ENCODE measurements at places on chromosomes 7 and 10.

DNA sequence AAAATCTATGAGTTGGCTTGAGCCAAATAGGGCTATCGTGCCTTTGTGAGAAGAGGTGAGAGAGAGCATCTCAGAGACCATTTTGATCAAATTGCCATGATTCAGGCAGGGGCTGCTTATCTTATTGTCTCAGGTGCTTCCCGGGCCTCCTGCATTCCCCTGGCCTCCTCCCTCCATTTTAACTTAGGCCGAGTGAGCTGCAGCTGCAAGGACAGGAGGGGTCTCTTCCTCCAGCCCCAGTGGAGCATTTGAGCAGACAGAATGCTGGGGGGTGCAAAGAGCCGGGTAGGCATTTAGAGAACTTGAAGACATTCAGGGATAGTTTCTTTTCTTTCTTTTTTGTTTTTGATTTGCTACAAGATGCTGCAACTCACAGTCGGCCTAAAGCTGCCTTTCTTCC, 59.0 kb downstream of the BUB3 start:
- no peak for DNase-seq

DNA sequence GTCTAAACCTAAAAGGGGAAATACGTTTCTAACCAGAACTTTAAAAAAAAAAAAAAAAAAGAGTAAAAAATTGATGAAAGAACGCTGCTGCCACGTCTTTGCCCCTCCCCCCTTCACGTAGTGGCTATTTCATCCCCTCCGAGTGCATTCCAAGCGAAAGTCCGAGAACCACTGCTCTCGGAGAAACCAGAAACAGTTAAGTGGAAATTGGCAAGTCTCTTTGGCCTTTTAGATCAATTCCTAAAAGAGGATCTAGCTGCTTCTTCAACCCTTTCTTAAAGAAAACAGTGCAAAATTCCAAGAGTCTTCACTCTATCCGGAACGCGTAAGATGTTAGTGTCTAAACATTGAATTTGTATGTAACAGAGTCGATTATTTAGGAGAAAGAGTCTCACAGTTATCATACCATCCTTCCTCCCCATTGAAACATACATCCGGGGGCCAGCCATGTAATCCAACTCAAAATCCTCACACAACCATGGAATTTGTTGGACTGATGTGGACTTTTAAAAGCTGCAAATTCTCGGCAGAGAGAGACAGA, 1.1 kb downstream of the P4HA1 start:
- no peak for DNase-seq

GRCh38 chr7:24478137-24478655, 95.1 kb upstream of the PALS2 start:
- DNase-seq: no peak

- DNase-seq: no peak
Measured at GRCh38 chr7:22564511-22565045, 64.6 kb upstream of the STEAP1B start.

DNA sequence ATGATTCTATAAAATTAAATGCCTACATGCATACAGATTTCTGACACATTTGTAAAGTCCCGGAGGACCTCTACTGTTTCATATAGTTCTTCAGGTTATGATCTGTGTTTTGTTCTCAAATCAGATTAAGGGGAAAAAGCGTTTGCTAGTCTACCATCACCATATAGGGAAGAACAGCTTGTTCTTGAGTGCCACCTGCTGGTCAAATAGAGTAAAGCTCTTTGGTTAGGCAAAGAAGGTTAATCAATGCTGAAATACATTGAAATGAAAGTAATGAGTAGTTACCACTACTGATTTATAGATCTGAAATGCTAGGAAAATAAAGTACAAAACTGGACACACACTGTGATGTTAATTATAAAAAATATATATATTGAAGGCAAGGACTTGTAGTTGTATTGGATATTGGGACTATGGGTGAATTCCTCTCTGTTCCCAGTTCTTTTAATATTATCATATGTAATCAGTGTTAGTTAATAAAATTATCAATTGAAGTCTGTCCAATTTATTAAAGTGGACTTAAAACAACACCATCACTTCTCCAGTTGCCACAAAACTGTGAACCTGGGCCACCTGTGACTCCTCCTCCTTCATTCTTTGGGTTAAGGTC, 72.6 kb upstream of the PDLIM1 start:
- no peak for DNase-seq

- no peak for DNase-seq
Measured at GRCh38 chr10:4240608-4241197, 455.7 kb upstream of the KLF6 start.

GRCh38 chr10:74075906-74076305, 74.7 kb downstream of the AP3M1 start:
- DNase-seq: no peak

DNA sequence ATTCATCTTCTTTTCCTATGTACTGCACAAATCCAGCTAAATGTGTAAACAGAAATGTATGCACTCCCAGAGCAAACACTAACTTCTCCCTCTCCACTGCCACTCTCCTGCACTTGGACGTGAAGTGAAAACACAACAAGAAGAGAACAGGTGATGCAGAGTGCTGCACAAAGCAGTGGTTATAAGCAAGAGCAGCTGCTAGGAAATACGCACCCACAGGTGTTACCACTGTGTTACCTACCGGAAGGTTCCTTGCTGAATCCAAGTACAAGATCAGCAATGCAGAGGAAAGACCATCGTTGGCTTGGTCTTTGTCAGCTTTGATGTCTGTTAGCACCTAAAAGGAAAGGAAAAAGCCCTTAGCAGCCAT, 54.6 kb upstream of the NCAPG2 start:
- DNase-seq: no peak

- DNase-seq: no peak
Measured at GRCh38 chr10:117241541-117242462, 888 bp downstream of the SLC18A2 start.

DNA sequence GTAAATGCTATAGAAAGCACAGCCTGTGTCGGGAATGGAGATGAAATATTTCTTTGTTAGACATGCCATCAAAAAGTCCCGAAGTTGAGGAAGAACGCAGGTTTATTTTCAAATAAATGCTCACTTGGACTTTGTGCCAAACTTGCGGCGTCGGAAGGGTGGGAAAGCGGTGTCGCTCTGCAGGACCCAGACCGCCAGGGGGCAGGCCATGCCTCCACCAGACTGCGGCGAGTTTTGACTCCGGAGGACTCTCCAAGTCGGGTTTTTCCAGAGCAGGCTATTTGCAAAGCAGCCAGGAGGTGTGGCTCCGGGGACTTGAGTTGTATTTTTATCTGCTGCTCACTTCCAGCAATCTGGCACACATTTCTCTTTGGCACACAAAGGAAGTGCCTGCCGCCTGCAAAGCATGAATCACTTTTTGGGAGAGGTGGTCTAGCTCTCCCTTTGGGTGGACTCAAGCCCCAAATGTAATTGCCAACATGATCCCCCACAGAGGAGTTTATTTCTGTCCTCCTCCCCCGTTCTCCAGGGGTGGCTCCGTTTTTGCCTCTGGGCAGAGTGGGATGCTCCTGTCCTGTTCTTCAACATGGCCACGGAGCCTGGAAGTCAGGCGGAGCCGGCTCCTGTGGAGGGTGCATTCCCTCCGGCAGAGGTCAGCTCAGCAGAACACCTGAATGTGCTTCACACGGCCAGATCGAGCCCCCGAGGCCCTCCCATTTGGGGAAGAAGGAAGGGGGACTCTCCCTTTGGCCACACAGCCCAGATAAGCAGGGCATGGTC, 82.3 kb upstream of the GPR26 start:
- no peak for DNase-seq

- DNase-seq: peak; percentile 1
Measured at GRCh38 chr10:83373671-83374070, 765.6 kb upstream of the GHITM start.

DNA sequence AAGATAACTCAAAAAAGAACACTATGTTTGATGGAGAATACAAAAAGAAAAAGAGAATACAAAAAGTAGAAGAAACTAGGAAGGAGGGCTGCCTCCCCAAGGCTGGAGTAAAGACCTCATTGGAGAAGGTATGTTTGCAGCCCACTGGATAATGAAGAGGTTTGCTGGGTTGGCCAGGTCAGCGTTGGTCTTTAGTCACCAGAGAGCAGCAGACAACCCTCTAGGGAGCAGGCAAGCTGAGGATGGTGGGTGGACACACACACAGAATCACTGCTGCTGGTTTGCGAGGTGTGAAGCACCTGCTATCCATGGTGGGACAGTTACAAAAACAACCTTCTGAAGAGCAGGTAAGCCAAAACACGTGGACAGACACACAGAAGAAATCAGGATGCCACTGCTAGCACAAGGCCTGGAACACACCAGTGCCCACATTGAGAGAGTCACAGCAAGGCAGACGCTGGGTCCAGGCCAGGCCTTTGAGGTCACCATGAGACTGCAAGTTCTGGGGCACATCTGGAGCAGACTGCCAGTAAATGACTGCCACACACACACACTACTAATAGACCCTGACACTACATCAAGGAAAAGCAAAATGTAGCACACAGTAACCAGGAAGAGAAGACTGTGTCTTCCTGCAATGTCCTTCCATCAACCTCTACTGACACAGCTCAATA, 43.0 kb downstream of the MTERF1 start:
- no peak for DNase-seq

DNA sequence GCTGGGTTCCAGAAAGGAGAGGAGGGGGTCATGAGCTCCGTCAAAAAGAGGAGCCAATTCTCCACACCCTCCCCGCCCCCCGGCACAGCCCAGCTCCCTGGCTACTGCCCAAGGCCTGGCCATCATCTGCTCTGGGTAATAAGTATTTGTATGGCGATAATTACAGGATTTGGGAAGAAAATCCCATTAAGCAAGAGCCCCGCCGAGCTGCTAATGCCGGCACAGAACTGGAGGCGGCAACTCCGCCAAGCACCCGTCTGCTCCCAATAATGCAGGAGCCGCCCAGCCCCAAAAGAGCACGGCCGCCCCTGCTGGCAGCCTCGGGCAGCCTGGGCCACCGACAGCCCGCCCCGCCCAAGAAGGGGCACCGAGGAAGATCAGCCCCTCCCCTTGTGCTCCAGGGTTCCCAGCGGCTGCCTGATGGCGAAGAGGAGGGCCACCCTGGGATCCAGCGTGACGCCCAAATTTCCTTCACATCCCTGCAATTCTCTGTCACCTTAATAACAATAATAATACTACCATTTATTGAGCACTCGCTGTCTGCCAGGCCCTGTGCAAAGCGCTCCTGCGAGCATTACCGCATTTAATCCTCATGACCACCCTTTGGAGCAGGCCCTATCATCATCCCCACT, 5.9 kb downstream of the SLIT1 start:
- DNase-seq: peak; percentile 67

- no peak for DNase-seq
Measured at GRCh38 chr10:110698340-110698739, 54.2 kb downstream of the RBM20 start.

GRCh38 chr7:142956951-142957623, 5.1 kb downstream of the KEL start:
- no peak for DNase-seq

All from NCI-H446 treated with DMSO at 0.1 percent for 48 hours (cell line).